ENCODE measurements at places on chromosomes 16 and 17.

GRCh38 chr16:85881436-85881835 is 17.5 kb upstream of the IRF8 start:
- no peak for DNase-seq

GRCh38 chr17:78897664-78898047 is 5.3 kb downstream of the CEP295NL start:
- DNase-seq: no peak

GRCh38 chr16:85303354-85303883 is 191.1 kb upstream of the CIBAR2 start:
- peak; percentile 64 for DNase-seq

DNA sequence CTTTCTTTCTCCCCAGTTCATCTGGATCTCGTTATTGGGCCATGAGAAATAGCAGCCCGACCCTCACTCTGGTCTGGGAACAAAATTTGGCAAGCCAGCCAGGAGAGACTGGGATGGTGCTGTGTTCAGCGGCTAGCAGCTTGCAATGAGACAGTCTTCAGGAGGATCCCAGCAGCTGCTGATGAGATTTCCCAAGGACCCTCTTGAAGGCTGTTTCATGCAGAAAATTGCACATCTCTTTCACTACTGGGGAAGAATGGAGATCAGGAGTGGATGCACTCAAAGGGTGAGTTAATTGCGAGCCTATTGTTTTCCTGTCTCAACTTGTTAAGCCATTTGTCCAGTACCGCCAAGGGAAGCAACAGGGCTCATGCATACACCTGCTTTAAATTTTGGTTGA is 5.5 kb upstream of the COIL start:
- DNase-seq: no peak

DNA sequence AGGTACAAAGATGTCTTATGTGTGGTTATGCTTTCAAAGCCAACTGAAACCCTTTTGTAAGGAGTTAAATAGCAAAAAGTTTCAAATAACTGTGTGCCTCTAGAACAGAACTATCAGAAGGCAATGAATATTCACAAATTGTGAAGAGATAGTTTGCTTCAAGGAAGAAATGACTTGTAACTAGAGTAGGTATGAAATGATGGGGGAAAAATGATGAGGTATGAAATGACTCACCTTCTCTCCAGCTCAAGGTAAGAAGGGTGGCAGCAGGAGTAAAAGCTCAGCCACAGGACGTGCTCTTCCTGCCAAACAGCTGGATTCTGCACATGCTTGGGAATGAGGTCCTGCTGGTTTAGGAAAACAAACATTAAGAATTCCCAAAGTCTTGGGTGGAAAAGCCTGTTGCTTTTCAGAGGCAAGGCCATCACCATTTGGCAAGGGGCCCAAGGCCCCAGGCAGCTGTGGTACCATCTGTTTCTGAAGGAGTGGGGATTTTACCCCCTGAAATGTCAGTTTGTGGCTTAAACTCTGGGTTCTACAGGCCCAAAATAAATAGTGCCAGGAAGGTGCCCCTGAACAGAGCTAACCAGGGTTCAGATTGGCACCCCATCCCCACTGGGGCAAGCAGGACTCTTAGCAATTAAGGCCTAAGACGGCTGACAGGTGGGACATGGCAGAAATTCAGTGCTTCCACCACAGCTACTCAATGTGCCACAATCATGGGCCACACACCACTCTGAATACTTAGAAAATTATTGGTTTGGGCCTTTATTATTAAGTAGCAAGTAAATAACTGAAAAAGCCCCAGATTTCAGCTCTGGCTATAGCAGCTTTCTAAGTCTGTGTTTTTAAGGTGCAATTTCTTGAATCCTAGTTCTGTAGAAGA is 13.3 kb downstream of the HERPUD1 start:
- peak; percentile 35 for DNase-seq

DNA sequence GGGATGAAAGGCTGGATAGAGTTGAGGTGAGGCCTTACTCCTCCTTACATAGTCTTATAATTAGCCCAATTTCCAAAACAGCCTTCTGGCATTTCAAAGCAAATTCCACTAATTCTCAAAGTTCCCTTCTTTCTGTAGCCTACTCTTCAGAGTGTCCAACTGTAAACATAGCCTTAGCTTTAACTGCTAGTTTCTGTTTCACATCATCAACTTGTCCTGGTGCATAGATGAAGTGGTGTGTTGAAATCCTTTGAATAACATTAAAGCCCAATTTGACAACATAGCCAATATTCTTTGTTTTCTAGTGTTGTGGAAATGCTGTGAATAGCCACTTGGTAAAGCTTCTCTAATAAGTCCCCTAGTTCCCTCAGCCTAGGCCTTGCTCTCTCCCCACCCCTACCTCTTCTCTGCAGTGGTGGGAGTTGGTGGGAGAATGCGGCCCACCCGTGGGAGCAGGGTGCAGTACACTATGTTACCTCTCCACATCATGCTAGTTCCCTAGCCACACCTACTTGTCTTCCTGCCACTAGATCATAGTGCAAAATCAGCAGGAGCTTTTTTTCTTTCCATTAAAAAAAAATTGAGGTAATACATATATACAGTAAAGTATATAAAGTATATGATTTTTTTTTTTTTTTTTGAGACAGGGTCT is 127.0 kb upstream of the HAS3 start:
- DNase-seq: no peak

DNA sequence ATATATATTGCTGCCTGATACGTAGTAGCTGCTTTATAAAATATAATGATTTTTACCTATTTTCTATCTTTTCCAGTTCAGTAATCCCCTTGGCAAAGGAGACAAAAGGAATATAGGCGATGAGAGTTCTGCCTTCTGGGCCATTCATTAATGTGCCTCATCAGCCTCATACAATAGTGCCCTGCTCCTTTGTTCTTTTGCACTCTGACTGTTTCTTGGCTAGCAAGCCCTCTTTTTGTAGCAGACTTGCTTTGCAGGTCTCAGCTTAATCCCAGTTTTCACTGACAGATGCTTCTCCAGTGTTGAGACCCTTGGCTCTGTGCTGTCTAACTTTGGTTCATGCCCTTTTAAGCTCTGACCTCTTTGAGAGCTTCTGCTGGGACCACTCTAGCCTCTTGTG is 10.4 kb downstream of the HSD17B2 start:
- DNase-seq: no peak

GRCh38 chr17:50150354-50151040 is at the start of gene PPP1R9B:
Gene PPP1R9B (minus strand): TSS chr17:50150677. CDS start chr17:50150513, 164 bp downstream.
- no peak for DNase-seq

DNA sequence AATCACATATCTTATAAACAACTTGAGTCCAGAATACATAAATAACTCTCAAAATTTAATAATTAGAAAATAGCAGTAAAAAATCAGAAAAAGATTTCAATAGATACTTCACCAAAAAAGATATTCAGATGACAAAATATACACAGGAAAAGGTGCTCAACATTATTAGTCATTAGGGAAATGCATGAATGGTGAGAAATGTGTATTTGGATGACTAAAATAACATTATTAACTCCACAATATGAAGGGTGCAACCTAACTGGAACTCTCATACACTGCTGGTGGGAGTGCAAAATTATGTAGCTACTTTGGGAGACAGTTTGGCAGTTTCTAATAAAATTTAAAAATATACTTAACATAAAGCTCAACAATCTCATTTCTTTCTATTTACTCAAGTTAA is 262.3 kb upstream of the AXIN2 start:
- DNase-seq: no peak

DNA sequence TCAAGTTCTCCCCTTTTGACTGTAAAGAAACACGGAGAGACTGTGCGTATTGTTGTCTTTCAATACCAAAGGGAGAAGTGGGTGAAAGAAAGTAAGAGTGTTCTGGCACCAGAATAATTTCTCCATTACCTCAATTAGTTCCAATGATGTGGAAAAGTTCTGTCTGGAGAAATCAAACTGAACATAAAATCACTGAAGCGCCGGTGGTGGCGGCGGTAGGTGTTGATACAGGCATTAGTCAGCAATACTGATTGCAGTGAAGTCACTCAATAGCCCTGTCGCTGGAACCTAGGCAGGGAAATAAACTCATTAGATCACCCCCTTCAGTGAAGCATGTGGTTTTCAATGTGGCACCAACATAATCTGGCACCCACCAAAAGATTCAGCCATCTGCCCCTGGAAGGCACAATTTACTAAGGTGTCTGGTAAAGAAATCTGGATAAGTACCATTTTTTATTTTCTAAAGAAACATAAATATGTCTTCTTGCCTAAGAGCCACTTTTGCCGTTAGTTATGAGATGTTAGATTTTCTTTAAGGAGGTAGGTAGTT is 274.2 kb upstream of the SOX9 start:
- DNase-seq: no peak

GRCh38 chr17:58328195-58329034 is at the start of gene TSPOAP1:
Gene TSPOAP1 (minus strand): TSS chr17:58328795. CDS start chr17:58327920, 875 bp downstream.
- no peak for DNase-seq

DNA sequence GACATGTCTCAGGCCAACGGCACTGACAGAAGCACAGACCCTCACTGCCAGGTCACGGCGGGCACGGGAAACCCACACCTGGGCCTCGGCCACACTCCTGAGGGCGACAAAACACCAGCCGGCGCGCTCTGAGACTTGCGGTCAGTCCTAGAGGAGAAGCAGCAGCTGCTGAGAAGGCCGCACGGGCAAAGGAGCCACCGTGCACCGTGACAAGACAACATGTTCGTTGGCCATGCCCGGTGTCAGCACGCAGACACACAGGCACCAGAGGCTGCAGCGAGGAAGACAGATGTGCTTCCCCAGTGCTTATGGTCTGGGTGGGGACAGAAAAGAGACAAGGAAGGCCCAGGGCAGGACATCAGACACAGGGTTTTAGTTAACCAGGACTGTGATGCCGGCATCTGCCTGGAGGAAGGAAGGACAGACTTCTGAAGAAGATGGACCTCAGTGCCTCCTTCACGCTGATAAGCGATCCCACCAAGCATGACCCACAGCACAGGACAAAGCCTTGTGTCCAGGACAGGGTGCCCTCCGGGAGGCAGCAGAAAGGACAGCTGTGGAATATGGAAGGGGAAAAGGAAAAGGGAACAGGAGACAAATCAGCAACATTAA is 84.0 kb downstream of the ANKRD11 start:
- no peak for DNase-seq

DNA sequence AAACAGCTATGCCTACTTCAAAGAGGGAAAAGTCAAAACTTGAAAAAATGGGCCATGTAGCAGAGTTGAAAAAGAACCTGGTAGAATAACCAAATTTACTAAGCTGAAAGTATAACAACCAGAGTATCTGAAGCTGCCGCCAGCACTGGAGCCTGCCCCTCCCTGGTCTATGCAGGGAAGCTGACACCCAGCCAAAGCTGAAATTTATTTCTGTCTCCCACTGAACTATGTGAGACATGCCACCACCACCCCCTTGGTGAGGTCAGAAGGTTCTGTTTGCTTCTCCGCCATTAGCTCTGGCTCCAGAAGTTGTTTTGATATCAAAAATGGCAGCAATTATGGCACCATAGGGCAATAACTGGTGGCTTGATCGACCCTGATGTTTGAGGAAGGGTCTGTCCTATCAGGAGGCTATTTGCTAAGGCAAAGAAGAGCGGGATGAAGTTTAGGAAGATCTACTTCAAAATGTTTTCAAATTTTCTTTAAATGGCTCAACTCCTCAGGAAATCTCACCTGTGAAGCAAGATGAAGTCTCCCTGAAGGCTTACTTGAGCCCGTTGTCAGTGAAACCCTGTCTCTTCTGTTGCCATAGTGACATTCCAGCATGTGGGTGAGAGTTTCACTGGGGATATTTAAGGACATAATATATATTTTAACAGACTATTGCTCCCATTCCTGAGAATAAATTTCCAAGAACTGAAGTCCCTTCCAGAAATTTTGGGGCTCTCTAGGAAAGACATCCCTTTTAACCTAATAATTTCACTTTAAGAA is 122.0 kb downstream of the COPRS start:
- DNase-seq: no peak

GRCh38 chr17:18230288-18231141 is 5.1 kb downstream of the LLGL1 start:
- DNase-seq: no peak

DNA sequence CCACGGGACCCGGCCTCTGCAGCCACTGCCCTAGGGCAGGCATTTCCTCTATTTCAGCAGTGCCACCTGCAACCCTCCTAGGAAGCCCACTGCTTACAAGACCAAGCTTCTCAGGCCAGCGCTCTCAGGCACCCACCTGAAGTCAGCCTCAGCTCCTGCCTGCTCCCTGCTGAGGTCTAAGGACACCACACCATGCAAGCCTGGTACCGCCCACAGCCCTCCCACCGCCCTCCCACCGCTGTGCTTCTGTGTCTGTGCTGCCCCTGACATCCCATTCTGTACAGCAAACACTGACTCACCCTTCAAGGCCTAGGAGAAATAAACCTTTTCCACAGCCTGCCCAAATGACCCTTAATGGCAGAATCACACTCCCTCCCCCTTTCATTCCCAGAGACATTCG is 6.3 kb downstream of the CLUH start:
- DNase-seq: no peak

- DNase-seq: peak; percentile 75
These were observed at the start of gene GPRC5B for GRCh38 chr16:19884611-19885450. Gene GPRC5B (minus strand): TSS chr16:19884848. CDS start chr16:19872845, 12,003 bp downstream.
